ENCODE measurements at places on chromosomes 6 and 20.

GRCh38 chr20:45269056-45269455 is 14.7 kb upstream of the SLPI start:
- no peak for DNase-seq

GRCh38 chr6:136014454-136015437 is 163.2 kb downstream of the PDE7B start:
- no peak for DNase-seq

DNA sequence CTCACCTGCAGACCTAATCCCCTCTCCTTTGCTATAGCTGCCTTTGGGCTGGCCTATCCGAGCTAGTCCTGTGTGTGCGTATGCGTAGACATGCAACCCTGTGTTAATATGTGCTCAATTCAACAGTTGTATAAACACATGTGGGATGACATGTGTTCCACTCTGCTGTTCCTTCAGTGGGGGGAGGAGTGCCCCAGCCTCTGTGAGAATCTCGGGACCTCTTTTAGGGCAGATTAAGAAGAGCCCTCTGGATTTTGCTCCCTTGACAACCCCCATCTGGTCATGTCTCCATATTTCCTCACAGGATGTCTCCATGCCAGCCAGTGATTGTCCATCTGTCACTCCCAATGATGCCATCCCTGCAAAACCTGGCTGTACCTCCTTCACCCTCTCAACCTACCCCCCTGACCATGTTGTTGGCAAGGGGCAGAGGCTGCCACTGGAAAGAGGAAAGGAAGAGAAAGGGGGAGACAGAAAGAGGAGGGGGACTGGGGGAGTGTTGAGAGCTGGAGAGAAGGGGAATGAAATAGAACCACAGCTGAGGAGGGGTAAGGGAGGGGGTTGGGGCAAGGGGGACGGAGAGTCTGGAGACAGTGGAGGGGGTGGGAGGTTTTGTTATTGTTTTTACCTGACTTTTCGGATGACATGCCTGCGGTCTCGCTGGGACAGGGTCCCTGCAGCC is 417 bp downstream of the PRRT1 start:
- DNase-seq = no peak

DNA sequence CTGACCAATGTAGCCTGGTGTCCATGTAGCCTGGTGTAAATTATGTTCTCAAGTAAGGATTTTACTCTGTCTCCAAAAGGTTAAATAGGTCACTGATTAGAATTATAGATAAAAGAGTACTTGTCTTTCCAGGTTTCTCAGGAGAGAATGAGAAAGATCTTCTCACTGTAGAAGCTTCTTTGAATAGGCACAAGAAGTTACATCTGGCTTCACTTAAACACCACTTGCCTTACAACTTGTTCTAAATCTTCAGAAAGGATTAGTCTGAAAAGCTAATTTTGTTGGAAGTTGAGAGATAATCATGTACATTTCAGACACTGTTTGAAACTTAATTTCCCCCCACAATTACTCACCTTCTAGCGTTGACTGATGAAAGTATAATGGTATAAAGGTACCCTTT is 275.3 kb downstream of the FARS2 start:
- no peak for DNase-seq

DNA sequence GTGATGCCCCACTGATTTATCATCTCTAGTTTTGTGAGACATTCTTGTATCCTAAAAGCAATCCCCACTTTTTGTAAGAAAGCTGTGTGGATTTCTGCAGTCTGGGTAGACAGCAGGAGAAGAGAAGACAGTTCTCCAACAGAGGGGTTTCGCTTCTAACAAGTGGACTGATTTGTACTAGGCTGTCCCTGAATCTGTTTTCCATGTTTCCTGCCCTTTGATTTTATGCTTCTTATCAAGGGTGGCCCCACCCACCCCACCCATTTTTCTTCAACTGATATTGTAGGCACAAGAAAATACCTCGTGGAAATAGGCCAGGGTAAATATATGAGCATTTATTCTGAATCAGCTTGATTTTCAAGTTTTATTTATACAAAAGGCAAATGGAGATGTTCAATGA is 25.7 kb upstream of the JAG1 start:
- DNase-seq = no peak

DNA sequence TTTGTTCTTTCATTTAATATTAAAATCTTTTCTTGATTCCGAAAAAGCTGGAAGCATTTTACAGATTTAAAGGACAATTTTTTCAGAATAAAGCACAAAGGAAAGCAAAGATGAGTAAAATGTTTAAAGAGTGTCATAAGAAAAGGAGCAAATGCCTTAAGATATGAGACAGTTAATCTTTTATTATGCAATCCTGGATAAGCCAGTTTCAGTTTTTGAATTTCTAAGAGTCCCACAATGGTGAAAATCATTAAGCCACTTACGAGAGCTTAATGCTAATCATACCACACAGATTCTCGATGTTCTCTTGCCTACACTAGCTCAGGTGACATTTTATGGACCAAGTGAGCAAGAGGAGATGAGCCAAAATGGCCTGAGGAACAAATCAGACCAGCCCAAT is 103.7 kb upstream of the RNF217 start:
- DNase-seq = no peak

DNA sequence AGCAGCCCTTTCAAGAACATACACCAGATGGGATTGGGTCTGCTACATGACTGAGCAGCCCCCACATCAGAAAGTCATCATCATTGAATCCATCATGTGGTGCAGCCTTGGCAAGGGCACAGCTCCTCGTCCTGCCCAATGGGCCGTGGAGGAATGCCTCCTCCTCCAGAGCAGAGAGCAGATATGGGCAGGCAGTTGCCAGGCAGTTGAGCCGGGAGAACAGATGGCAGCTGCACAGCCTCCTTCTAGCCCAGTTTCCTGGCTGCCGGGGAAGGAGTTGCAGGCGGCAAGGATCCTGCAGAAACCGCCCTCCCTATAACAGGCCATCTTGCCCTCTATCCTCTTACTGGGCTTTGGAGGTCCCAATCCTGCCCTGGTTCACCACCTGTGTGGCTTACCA is 11.9 kb upstream of the ZFAND3 start:
- peak; percentile 37 for DNase-seq

DNA sequence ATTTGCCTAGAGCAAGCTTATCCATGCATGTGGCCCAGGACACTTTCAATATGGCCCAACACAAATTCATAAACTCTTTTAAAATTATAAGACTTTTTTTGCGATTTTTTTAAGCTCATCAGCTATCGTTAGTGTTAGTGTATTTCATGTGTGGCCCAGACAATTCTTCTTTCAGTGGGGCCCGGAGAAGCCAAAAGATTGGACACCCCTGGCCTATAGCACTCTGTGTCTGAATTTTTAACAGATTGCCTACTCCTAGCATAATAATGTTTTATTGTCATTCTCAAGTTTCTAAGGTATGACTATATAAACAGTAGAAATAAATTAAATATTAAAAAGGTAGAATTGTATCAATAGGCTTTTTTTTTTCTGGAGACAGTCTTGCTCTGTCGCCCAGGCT is 48.6 kb upstream of the LOC128125822 start:
- DNase-seq = no peak

DNA sequence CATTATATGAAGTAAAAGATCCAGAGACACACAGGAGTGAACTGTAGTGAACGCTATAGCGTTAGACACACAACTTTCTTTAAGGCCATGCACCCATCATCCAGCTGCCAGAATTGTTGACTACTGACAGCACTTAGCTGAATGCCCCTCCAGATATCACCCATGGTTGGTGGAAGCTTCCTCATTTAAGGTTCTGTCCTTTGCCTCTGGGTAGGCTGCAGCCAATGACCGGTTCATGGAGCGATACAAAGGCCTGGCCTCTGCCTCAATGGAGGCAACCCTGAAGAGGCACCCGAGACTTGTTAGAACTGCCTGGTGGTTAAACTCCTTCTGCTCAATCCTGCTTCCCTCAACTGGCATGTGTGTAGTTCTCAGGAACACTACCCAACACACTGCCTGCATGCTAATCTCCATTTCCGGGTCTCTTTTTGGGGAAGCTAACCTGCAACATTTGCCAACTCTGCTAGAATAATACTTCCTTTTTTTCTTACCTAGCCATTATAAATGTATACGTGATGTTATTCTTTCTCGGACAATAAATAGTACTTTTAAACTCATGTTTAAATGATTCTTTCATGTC is 49.8 kb upstream of the THEMIS start:
- no peak for DNase-seq

- DNase-seq = no peak
These were observed 99.4 kb upstream of the RAB32 start for GRCh38 chr6:146444189-146444588.

DNA sequence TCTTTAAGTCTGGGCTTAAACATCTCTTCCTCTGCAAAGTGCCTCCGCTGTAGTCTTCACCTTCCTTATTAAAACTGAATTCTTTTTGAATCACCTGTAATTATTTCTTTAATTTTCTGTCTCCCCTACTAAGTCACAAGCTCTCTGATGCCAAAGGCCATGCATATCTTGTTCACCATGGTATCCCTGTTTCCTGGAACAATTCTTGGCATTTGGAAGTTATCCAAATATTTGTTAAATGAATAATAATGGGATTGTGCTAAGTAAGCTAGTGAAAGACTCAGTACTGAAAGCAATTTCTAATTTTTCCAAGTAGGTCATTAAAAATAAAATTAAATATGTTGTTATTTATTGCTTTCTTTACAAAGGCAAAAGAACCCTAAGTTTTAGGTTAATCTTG is 12.2 kb downstream of the SNAP91 start:
- DNase-seq = no peak

DNA sequence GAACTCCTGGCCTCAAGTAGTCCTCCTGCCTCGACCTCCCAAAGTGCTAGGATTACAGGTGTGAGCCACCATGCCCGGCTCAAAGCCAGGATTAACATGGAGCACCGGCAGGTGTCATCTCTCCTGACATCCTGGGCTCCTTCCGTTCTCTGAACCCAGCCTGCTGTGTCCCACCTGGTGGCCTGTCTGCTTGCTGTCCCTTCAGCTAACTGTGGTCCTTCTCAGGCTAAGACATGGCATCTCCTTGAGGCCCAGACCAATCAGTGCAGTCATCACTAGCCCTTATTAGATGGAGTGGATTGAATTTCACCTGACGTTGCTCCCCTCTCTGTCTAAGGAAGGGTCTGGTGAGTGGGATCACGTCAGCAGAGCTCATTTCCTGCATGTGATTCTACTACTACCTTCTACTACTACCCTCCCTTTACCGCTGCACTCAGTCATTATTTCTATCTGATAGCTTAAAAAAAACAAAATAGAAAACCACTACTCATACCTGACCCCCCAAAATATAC is 28.0 kb upstream of the SYNJ2 start:
- no peak for DNase-seq

- no peak for DNase-seq
These were observed 38.7 kb upstream of the THEMIS start for GRCh38 chr6:127939442-127940066.

GRCh38 chr20:6180531-6180930 is 57.7 kb upstream of the FERMT1 start:
- DNase-seq = no peak

- no peak for DNase-seq
These were observed at the start of gene TMEM244 for GRCh38 chr6:129860908-129861665. TMEM244 (minus strand) TSS chr6:129861315; CDS start chr6:129861188, 127 bp downstream.

- DNase-seq = no peak
These were observed 55.9 kb downstream of the PRKN start for GRCh38 chr6:162671580-162672165.

DNA sequence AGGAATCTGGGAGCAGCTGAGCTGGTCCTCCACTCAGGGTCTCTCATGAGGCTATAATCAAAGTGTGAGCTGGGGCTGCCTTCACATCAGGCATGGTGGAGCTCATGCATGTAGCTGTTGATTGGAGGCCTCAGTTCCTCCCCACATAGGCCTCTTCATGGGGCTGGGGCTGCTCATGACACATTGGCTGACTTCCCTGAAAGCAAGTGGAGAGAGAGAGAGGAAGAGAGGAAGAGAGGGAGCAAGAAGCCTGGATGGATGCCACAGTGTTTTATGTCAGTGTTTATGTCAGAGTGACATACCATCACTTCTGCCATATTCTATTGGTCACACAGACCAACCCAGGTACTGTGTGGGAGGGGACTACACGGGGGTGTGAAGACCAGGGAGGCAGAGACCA is 43.8 kb downstream of the EYA2 start:
- no peak for DNase-seq

GRCh38 chr6:47353871-47354270 is 44.2 kb upstream of the TNFRSF21 start:
- no peak for DNase-seq

DNA sequence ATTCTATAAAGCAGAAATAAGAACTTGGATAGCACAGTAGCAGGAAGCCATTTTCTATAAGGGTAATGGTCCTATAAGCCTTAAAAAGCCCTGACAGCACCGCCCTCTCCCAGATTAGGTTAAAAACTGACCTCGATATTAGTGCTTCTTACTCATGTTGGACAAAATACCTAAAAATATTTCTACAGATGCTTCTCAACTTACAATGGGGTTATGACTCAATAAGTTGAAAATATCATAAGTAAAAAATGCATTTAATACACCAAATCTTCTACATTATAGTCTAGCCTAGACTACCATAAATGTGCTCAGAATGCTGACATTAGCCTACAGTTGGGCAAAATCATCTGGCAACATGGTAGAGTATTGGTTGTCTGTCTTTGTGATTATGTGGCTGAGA is 70.3 kb downstream of the SESN1 start:
- no peak for DNase-seq

DNA sequence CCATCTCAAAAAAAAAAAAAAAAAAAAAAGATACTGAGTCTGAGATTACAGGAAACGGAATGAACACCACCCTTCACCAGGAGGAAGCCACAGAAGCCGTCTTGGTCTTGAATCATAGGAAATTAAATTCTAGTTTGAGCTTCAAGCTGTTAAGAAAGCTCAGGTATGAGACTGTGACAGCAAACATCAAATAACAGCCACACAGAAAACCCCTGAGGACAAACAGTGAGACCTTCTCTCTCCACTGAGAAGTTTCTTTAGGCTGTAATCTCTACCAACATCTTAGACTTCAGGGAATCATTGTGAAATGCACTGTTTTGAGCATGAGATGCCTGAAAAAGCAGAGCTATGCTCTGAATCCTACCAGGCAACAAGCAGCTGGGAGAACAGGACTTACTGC is 30.8 kb downstream of the PDE10A start:
- DNase-seq = no peak

DNA sequence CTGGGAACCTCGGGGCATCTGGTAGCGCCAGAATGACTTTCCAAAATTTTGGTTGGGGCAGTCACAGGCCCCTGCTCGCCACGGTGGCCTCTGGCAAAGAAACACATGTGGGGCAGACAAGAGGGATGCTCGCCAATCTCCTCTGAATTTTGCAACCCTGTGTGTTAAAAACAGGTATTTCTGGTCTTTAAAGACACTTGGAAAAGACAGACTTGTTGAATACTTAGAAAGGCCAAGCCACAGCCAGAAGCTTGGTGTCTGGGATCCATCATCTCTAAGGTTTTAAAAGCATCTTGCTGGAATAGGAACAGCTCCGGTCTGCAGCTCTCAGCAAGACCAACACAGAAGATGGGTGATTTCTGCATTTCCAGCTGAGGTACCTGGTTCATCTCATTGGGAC is 31.2 kb downstream of the HLA-E start:
- DNase-seq = no peak

Data from D721Med (cell line).